ENCODE measurements at places on chromosomes 3 and 15.
A peak's percentile ranks its signal among the peaks of the same experiment; 100 is the strongest.

GRCh38 chr15:73105064-73105463, 52.8 kb downstream of the NEO1 start:
- DNase-seq: no peak

DNA sequence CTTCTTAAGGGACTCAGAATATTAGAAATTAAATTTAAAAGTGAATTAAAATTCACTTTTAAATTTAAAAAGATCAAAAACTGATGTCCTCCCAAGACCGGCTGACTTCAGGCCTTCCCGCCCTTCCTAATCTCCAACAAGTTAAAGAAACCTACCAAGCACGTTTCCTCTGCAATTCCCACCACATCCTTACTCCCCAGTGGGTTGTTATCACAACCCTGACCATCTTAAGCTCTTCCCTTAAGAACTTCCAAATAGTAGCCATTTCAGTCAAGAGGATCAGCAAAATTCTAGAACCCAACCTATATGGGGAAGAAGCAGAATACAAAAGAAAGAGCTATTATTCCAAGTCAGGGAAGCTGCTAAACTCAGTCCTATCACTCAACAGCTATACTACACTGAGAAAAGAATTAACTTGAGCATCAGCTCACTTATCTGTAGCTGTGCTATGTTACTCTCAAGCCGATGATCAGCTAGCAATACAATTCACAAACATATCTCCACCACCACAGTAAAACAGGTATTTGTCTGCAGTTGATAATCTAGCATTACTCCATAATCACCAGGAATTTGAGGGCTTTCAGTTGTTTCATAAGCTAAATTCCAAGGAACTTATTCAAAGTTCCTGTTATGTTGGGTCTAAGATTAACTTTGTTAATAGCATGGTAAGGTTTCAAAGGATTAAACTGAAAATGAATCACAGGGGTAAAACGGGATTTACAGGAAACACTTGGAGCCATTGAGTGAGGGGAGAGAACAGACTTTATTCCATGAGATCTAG, 14.3 kb downstream of the ABCC5 start:
- no peak for DNase-seq

DNA sequence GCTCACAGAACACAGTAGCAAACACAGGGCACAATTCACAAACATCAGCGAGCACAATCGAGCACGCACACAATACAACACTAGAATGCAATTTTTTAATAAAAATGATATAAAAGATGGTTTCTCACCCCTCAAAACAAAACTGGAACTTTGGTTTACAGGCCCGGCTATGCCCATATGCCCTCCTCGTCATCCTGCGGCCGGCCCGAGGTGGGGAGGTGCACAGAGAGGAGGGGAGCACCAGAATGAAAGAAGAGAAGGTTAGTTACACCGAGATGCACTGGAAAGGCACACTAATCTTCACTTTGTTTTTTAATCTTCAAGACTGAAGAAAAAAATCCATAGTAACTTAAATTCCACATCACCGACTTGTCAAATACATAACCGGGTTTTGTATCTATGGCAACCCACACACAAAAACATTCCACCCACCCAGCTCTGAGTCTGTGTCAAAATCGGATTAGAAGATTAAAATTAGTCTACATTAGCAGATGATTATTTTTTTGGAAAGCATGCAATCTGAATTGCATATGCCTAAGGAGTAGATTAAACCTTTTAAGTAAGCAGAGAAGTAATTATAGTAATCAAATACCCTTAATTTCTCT, 196.7 kb upstream of the WNT5A start:
- DNase-seq: no peak

GRCh38 chr3:187949093-187949820, 204.0 kb upstream of the BCL6 start:
- no peak for DNase-seq

DNA sequence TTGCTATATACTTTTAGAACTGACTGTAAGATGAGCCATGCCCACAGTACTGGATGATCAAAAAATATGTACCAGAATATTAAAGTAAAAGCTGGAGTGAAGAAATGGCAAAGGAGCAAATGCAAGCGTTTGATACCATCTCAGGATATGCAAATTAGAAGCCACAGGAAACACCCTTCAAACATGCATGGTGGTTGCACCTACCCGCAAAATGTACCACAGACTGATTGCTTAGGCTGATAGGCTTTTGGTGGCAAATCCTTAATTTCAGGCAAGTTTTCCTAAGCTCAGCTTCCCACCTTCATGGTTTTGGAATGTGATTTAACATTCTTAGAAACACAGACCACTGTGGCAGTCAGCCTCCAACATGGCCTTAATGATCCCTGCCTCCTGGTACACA, 149.0 kb downstream of the PDZRN3 start:
- peak; percentile 51 for DNase-seq

GRCh38 chr3:188218603-188219002, 64.6 kb downstream of the LPP start:
- no peak for DNase-seq

DNA sequence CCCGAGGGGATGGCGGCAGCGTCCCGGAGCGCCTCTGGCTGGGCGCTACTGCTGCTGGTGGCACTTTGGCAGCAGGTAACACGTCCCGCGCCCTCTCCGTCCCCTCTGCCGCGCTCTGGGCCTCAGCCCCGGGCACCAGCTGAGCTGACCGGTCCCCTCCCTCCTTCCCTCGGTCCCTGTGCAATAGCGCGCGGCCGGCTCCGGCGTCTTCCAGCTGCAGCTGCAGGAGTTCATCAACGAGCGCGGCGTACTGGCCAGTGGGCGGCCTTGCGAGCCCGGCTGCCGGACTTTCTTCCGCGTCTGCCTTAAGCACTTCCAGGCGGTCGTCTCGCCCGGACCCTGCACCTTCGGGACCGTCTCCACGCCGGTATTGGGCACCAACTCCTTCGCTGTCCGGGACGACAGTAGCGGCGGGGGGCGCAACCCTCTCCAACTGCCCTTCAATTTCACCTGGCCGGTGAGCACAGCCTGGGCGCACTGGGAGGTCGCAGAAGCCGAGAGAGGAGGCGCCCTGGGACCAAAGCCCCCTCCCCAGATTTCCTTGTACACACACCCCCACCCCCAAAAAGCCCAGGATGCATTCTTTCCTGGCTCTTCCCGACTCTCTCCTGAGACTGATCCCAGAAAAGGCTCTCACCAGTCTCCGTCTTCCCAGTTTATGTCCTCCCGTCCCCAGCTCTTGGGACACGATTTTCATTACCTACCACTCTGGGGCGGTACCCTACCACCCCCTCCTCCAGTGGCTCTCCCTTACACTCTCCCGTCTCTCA, 705 bp downstream of the DLL4 start:
- DNase-seq: no peak

DNA sequence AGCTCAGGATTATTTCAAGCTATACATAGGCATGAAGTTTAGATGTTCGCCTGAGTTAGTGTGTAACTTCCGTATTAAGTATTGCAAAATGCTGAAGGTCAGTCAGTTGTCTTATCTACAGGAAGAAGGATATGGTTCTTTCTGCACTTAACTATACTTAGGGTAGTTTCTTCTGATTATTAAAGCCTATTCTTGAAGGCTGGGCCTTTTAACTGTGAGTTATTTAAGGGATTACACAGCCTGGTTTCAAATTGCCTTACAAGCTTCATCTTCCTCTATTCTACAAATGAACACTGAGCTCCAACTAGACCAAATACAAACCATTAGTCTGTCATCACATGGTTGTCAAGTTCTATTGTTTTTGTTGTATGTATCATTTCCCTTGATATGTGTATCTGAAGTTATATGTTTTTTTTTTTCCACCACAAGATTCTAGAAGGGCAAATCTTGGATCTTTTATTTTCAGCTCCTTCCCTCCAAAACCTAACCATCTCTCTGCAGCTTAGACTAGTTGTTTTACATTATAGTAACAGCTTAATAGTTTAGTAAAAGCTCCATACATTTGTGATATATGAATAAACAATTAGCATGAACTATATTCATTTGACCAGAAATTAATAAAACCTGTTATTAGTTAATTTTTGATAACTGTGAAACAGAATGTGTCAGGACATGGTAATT, 272.9 kb upstream of the KCNMB2 start:
- DNase-seq: no peak

- no peak for DNase-seq
Measured at GRCh38 chr3:23904545-23904944, 12.2 kb downstream of the NKIRAS1 start.

DNA sequence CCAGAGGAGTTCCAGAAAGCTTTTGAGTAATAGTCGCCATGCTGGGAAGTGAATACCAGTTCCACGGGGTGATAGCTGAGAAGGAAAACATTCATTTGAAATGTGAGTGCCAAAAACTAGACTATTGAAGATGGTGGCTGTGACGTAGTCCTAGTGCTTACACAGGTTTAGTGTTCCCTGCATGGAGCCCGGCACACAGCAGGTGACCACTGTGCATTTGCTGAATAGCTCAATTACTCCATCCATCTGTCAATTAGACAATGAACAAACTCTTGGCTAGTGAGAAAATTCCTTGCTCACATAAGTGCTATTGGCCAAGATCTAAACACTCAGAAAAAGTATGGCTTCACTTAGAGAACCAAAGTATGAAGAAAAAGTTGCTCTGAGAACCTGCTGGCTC, 448.1 kb upstream of the WNT5A start:
- no peak for DNase-seq

DNA sequence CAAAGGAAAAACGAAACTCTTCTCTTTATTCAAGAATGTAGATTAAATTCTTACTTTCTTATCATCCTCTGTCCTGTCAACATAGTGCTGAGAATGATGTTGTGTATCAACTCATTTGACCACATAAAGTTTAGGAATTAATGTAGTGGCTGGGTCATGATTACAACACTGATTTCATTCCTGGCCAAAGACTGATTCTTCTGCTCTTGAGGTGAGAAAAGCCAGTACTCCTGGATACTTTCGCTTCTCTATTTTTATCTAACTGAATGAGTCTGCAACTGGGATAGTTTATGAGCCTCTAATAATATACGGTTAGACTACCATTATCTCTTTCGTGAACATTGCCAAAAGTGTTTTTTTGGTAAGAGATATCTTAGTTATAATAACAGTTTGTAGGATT, 173.0 kb downstream of the LPP start:
- DNase-seq: no peak

DNA sequence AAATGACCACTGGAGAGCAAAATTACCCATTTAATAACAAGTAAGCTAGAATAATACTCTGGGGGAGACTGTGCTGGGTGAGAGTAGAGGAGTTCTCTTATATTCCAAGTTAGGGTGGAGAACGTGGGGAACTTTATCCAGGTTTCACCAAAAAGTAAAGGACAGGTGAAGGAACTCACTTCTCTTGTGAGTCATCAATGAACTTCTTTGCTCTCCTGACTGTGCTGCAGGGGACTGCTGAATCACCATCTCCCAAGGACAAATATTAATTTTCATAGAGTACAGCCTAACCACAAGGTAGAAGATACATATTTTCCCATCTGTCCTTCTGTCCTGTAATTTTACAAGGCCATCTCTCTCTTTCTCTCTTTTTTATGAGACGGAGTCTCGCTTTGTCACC, 8.3 kb upstream of the PDCD6IP start:
- no peak for DNase-seq

GRCh38 chr3:64675687-64676247, 12.0 kb downstream of the ADAMTS9 start:
- no peak for DNase-seq

GRCh38 chr3:186189492-186189891, 80.6 kb upstream of the ETV5 start:
- DNase-seq: no peak

GRCh38 chr3:27324686-27325085, 44.5 kb downstream of the NEK10 start:
- DNase-seq: no peak

DNA sequence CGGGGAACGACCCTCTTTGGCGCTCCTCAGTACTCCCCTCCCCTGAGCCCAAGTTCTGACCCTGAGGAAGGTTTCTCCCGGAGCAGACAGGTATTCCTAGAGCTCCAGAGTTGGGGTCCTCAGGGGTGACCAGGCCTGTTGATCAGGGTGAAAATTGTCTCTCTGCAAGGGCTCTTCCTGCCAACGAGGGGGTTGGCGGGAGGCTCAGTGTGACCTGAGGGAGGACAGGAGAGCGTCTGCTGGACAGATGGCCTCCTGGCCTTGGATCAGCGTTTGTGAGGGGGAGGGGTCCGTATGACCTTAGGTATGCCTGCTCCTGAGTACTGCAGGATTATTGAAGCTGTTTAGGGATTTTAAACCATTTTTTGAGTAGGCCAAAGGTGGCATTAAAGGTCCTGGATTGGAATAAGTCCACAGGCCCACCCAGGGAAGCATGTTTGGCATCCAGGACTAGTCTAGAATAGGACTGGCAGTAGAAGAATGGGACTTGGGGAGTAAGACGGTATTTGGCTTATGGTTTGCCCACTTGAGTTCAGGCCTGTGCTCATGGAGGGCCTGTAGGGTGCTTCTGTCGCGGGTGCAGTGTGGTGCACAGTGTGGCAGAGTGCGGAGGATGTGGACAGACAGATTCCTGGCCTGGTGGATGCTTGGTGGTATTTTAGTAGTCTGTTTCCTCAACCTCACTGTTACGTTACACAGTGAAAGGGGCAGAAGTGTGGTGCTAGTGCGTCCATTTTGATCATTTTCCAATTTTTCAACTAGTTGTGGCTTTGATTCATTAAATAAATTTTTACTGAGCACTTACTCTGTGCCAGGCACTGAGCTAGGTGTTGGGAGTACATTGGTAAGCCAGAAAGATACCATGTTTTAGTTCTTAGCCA, 959 bp downstream of the ZNF592 start:
- DNase-seq: peak; percentile 51

DNA sequence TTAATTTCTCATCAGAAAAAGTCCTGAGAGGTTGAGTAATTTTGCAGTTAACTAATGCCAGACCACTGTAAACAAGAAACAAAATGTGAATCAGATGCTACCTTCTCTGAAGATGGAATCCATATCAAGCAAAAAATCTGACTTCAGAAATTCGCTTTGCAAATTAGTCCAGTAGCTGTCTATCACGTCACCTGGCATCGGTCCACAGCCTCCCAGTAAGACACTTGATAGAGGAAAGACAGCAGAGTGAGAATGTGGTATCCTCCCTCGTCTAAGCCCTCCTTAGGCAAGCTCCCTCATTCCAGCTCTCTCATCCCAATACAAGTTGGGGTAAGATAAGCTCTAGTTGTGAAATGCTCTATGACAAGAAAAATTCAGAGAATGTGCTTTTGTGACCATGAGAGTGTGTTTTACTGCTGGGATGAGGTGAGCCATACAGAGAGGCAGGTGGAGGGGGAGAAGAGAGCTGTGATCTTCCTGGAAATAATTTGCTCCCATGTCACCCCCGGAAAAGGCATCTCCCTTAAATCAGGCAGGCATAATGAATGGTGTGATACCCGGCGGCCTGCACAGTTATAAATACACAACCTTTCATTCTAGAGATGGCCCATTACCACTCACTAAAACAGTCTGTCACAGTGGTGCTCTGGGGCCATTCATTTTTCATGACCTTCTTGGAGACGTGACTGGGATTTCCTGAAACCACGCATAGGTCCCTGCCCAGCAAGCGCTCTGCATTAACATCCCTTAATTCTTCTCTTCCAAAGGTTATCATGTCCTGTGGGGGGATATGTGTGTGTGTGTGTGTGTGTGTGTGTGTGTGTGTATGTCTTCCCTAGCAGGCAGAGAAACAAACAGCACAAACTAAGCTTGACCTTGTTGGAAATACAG, 602.0 kb upstream of the KCNMB2 start:
- no peak for DNase-seq

- no peak for DNase-seq
Measured at GRCh38 chr3:51622413-51622812, 48.6 kb upstream of the TEX264 start.

GRCh38 chr3:193614430-193614829, 21.4 kb downstream of the OPA1 start:
- DNase-seq: peak; percentile 89

Measured in Jurkat, Clone E6-1 (cell line).